ENCODE measurements at places on chromosomes 11 and 22.

- DNase-seq = no peak
These were observed 199.2 kb downstream of the IGLL1 start for GRCh38 chr22:23380911-23381310.

- no peak for DNase-seq
These were observed 1074.5 kb downstream of the TBC1D22A start for GRCh38 chr22:47836957-47837356.

GRCh38 chr11:68927280-68928135, 23.8 kb downstream of the IGHMBP2 start:
- DNase-seq = no peak

DNA sequence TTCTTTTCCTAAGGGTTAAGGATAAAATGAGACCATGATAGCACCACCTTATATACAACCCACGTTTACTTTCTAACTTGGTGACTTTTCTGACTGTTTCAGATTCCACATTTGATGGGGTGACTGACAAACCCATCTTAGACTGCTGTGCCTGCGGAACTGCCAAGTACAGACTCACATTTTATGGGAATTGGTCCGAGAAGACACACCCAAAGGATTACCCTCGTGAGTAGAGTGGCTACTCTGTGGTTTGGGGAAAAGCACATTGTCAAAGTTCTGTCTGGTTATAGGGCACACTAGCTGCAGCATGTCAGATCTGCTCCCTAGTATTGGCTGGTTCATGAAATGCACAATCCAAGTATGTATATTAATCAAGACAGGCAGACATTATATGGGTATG, 117.3 kb downstream of the SPON1 start:
- DNase-seq = no peak

GRCh38 chr11:100353083-100353482, 334.0 kb upstream of the ARHGAP42 start:
- no peak for DNase-seq
